NCI-H1092 treated with DMSO at 0.1 percent for 48 hours (cell line): ENCODE measurements at places on chromosomes 13 and 19.

- DNase-seq: peak; percentile 73
Observed at GRCh38 chr19:13623716-13624710, 117.7 kb upstream of the CACNA1A start.

DNA sequence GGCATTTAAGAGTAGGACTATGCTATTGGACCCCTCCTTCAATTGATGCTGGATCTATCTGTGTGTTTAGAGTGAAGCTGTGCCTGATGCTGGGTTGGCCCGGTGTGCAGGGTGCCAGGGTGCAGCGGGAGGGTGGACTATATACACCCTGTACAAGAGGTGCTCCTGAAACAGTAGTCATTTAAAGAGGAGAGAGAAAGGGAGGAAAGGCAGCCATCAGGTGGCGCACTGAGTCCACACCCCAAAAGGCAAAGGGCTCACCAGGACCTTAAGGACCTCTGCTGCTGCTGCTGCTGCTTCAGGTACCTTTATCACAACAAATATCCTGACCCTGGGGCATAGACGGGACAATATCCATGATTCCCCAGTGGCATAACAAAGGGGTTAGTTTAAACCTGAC lies 39.4 kb downstream of the ZNF136 start:
- DNase-seq: peak; percentile 13

DNA sequence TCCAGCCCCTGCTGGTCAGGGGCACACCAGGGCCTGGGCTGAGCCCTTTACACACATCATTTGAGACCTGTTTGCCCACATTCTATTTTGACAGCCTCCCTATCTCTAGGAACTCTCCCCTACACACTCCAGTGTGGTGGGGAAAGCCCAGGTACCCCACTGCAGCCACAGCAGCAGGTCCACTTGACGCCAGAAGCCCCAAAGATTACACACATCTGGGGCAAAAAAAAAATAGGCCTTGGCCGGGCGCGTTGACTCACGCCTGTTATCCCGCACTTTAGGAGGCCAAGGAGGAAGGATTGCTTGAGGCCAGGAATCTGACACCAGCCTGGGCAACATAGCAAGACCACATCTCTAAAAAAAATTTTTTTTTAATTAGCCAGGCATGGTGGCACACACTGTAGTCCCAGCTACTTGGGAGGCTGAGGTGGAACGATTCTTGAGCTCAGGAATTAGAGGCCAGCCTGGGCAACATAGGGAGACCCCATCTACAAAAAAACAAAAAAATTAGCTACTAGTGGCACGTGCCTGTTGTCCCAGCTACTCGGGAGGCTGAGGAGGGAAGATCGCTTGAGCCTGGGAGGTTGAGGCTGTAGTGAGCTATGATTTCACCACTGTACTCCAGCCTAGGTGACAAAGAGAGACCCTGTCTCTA lies 18.0 kb upstream of the CD22 start:
- DNase-seq: no peak

GRCh38 chr13:86684402-86684801 lies 885.2 kb upstream of the SLITRK6 start:
- peak; percentile 41 for DNase-seq

DNA sequence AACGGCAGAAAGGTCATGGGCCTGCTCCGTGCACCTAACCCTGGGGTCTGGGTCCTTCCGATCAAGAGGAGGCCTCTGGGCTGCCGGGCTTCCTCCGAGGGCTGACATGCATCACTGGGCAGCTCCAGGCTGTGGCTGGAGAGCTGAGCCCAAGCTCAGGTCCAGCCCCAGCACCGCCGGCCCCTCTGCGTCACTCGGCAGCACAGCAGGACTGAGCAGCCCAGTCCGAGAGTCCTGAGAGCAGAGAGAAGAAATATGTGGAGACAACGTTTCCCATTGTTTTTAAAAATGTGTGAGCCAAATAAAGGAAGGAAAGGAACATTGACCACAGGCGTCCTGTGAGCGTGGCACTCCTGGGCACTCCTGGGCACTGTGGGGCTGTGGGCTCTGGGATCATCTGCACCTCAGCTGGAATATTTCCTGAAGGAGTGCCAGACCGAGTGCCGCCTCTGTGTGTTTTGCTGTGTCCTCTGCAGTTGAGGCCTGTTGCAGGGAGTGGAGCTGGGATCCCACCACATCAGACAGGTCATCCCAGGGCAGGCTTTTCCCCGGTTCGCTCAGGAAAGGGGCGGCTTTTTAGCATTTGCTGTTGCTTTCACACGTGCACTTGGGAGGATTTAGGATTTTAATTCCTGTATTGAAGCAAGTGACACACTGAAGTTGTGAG lies 37.8 kb upstream of the TFDP1 start:
- no peak for DNase-seq

GRCh38 chr13:93755341-93755740 lies 528.7 kb downstream of the GPC6 start:
- no peak for DNase-seq

GRCh38 chr13:107139006-107139405 lies 571.1 kb upstream of the ARGLU1 start:
- DNase-seq: peak; percentile 9

DNA sequence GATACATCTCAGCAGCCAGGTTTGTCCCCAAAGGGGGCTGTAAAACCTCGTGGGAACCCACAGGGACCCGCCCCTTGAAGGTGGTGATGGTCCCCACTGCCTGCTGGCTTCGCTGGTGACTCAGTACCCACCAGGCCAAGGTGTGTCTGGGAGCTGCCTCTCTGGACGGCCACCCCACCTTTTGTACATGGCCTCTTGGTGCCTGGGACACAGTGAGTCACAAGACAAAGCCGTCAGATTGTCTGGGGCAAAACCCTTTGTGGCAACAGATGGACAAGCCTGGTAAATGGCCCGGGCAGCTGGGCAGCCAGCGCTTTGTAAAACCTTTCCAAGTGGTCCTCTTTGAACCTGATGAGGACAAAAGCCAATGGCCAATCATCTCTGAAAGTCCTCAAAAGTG lies 27.9 kb upstream of the KLF2 start:
- DNase-seq: no peak

DNA sequence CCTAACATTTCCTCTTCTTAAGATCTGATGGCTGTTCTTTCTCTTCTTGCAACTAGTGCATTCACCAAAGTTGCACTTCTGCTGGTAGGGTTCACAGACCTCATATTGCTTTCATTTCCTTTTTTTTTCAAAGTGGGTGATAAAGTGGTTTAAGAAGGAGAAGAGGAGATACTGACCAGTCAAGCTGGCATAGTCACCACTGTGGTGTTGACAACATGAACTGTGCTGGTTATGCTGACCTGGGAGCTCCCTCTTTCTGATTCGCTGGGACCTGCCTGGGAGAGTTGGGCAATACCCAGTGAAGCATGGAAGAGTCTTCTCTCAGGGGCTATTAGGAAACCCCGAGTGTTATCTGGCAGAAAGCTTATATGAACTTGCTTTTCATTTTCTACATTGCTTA lies 222.9 kb downstream of the SLITRK5 start:
- no peak for DNase-seq

GRCh38 chr19:4700693-4700970 lies 23.0 kb downstream of the DPP9 start:
- DNase-seq: no peak

- no peak for DNase-seq
Observed at GRCh38 chr19:45376045-45376724, 5.8 kb upstream of the ERCC2 start.

GRCh38 chr19:51539821-51540366 lies 8.4 kb upstream of the SIGLEC6 start:
- no peak for DNase-seq

DNA sequence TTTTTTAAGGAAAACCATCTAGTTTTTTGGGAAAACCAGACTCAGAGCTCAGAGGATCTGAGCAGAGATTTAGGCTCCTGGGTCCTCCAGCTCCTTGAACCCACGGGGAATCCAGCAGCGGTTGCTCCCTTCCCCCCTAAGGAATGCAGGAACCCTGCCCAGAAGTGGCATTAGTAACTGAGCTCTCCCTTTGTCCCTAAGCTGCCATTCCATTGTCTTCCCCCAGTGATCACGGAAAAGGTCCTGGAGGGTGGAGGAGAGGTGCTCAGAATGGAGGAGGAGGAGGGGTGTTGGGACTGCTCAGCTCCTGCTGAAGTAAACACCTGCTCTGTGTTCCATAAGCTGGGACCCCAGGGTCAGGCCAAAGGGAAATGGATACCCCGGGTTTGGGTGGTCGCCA lies 16.8 kb upstream of the OR1M1 start:
- no peak for DNase-seq

DNA sequence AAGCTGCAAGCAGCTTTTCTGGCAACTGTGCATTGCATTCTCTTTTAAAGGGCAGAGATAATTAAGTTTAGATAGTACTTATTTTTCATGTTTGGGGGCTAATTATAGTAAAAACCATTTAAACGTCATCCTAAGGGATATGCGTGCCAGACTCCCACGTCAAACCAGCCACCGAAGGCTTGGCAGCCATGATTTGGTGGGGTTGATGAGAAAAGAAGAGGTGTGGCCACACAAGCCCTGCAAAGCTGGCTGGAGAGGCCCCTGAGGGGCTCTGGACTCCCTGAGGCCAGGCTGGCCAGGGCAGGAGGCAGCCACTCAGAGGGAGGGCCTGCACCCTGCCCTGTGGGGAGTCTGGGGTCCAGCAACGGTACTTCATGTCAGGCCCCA lies 17.5 kb downstream of the PEPD start:
- no peak for DNase-seq

DNA sequence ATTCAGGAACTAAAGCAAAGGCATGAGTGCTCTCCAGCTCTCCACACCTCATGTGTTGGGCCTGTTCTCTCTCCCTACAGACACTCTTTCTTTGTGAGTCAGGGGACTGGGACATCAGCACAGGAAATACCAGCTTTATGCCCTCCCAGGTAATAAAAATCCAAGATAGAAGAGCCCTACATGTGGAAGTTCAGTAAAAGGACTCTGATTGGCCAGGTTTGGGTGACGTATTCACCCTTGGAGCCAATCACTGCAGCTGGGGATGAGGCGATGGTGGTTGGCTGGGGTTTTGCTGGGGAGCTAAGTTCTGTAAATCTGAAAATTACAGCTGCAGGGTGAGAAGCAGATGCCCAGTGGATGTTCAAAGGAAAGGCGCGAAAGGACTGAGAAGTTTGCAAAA lies 32.5 kb downstream of the CCDC70 start:
- no peak for DNase-seq

DNA sequence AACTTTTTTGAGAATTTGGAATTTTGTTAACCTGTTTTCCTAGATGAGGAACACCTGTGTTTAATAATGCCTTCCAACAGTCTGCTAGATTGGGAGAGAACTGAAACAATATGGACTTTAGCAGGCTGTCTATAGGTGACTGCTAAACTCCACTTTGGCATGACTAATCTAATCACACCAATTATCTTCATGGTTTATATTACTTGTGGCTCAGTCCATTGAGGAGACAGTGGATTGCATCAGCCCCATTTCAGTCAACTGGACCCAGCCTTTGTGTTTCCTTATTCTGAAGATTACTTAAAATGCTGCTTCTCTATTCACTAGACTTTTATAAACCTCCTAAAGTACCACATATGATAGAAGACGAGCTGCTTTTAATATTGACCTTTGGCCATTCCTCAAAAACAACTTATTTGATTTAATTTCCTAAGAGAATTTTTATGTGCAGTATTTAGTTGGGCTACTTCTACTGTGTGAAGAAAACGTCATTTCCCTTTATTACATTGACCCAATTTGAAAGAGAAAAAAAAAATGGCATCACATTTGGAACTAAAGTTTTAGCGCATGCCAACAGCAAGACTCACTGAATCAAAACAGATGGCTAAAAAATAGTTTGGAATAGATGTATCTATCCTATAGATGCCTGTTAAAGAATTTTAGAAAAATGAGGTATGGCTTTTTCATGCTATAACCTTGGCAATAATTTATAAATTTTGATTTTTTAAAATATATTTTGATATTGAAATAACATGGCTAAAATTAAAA lies 295.8 kb downstream of the NDFIP2 start:
- DNase-seq: no peak
